ENCODE measurements at places on chromosomes 2 and 18. TPM values are rescaled to one million over a fixed set of nuclear protein-coding genes. Genes with fewer than 3 reads are reported as not detected.

GRCh38 chr2:182545420-182546167 is 118.8 kb upstream of the PDE1A start:
- no peak for DNase-seq

DNA sequence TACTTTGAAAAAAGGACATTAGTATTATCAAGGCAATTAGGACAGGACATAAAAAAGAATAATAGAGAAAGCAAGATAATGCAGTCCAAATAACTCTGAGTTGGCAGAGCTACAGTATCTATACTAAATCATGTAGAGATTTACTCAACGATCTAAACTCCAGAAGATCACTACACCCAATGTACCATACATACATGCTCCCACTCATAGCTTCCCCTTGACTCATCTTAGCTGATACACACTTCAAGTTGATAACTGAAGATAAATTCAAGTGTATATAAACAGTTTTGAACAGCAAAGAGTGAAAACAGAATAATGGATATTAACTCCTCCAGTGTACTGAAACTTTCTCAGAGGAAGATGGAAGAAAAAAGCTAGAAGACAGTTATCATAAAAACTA is 78.5 kb downstream of the SESTD1 start:
- DNase-seq = no peak

DNA sequence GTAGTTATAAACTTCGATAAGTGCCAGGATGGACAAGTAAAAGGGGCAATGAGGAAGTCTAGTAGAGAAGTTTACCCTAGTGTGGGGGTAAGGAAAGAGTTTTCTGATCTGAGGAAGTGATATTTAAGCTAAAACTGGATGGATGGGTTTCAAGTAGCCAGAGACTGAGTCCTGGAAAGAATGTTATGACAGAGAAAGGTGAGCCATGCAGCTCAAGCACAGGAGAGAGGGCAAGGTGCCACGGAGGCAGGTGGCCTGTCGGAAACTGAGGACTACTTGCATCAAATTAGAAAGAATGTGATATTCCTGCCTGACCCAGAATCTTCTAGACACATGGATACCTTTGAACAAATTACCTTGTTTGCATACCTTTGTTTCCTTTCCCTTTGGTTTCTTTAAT is 26.5 kb downstream of the NMUR1 start:
- no peak for DNase-seq

GRCh38 chr2:104599787-104600510 is 254.0 kb upstream of the POU3F3 start:
- DNase-seq = no peak

- DNase-seq = no peak
These were observed 342.1 kb downstream of the DYSF start for GRCh38 chr2:71795486-71795885.

DNA sequence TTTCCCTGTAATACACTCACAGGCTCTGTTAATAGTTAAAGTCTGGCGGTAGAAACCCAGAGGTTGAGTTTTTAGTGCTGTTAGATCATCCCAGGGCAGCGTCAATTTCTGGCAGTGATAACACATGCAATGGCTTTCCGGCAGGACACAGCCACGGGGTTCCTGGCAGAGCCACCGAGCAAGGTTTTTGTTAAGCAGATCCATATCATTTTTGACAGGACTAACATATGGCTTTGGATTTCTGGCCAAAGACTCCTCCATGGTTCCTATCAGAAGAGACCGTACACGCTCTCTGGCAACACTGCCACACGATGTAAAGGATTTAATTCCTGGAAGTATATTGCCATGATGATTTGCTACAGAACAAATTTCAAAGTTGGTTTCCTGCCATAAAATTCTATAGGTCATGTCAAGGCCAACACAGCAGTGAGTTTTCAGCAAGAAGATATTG is 854.3 kb downstream of the LRRTM4 start:
- no peak for DNase-seq

DNA sequence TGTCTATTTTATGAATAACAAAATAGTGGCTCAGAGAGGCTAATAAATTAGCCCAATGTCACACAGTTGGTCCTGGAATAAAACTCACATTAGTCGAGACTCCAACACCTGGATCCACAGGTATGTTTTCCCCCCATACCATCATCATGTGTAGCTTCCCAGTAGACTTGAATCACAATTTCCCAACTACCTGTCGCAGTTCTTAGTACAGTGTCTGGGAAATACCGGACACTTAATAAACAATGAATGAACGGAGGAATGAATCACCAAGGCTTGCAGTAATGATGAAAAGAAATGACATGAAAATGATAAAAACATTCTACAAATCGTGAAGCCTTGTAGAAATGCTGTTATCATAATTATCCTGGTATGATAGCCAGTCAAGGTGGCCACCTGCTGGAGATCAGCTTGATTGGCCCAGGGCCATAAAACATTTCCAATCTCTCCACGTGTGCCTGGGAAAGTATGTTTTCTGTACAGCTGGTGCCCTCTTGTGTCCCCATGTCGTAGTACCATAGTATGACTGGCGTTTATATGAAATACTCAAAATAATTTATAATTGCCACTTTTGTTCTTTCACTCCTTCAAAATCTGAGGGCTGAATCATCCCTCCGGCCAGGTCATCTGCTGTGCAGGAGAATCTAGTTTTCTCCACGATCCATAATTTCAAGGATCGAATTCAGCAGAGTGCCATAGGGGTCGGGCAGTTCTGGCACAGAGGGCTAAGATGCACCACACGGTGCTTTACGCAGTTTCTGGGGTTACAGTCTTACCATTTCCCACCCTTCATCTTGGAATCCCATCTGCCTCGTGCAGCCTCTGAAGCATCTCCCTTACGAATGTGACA is 95.4 kb downstream of the LAMA1 start:
- DNase-seq = no peak

DNA sequence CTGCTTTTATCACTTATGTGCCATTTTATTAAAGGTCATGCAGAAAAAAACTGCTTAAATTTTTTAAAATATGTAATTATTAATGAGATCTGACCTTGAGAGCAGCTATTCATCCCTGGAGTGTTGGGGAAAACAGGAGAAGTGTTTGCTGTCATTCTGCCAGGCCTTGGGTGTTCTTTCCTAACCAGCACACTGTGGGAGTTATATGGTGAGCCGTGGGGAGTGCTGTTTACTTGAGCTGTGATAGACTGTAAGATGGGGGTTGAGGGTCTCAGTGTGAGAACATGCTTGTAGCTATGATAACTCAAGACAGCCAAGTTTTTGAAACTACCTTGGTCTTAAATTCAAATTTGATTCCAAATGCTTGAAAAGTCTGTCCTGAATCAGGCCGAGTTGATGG is 101.3 kb upstream of the ARHGAP28 start:
- no peak for DNase-seq

- no peak for DNase-seq
These were observed 454.1 kb downstream of the MEIS1 start for GRCh38 chr2:66888791-66889631.

GRCh38 chr2:19355416-19355821 is 3.0 kb downstream of the OSR1 start:
- no peak for DNase-seq

DNA sequence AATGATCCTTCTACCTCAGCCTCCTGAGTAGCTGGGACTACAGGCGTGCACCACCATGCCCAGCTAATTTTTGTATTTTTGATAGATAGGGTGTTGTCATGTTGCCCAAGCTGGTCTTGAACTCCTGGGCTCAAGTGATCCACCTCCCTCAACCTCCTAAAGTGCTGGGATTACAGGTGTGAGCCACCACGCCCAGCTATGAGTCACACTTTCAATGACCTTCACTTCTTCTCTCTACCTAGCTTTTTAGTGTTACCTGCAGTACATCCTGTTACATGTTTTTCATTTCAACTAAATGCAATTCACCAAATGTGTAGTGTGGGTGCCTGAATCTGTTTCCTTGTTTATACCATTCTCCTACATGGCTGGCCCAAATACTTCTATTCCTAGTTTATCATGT is 64.0 kb downstream of the SLC39A10 start:
- DNase-seq = no peak

DNA sequence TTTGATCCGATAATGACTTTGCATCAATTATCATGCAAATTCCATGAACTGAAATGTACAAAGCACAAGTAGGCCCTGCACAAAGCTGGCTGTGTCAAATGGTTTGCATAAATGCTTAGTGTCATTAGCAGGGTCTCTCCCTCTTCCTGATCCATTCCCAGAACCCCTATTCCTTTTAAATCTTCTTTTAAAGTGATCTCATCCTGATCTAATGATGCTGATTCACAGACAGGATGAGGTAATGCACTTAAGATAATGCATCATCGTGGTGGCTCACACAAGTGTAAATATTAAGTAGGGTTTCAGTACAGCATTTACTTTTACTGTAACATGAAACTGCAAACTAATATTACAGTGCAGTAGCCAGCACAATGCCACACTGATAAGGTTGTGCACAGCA is 304.8 kb upstream of the SOX11 start:
- DNase-seq = no peak

The NTSR2 gene
- not detected for total RNA-seq

The CHAC2 gene
- total RNA-seq = 20.9 TPM

The RPL31 gene
- 926 TPM for total RNA-seq

The RFX8 gene
- 1.5 TPM for total RNA-seq

Measured in GM23338 (cell line).